ENCODE measurements at places on chromosomes 12 and 14.

GRCh38 chr12:122527478-122527944, 462 bp downstream of the KNTC1 start:
- DNase-seq: peak; percentile 67

DNA sequence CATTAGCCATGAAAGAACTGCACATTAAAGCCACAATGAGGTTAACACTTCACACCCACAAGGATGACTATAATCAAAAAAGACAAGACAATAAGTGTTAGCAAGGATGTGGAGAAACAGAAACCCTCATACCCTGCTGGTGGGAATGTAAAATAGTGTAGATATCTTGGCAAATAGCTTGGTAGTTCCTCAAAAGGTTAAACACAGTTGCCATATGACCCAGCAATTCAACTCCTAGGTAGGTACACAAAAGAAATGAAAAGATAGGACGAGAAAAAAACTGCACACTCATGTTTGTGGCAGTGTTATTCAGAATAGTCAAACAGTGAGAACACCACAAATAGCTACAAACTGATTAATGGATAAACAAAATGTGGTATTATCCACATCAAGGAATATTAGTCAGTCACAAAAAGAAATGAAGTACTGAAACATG, 93.5 kb downstream of the ATXN2 start:
- DNase-seq: no peak

DNA sequence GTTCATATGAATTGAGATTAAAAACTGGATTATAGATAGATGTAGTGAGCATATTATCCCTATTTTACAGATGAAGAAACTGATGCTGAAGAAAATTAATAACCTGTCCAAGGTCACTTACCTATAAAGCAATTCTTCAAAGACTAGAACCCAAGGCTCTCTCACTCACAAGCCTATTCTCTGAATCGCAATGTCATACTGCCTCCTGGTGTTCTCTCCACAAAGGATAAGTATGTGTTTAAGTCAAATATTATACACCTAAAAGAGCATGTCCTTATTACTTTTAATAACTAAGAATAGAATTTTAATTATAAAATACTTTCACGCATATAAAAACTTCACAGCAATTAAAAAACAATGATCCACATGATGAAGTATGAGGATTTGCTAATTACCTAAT, 721.3 kb upstream of the USP15 start:
- DNase-seq: no peak

- DNase-seq: no peak
Observed at GRCh38 chr12:126994599-126994998, 1272.4 kb upstream of the TMEM132C start.

DNA sequence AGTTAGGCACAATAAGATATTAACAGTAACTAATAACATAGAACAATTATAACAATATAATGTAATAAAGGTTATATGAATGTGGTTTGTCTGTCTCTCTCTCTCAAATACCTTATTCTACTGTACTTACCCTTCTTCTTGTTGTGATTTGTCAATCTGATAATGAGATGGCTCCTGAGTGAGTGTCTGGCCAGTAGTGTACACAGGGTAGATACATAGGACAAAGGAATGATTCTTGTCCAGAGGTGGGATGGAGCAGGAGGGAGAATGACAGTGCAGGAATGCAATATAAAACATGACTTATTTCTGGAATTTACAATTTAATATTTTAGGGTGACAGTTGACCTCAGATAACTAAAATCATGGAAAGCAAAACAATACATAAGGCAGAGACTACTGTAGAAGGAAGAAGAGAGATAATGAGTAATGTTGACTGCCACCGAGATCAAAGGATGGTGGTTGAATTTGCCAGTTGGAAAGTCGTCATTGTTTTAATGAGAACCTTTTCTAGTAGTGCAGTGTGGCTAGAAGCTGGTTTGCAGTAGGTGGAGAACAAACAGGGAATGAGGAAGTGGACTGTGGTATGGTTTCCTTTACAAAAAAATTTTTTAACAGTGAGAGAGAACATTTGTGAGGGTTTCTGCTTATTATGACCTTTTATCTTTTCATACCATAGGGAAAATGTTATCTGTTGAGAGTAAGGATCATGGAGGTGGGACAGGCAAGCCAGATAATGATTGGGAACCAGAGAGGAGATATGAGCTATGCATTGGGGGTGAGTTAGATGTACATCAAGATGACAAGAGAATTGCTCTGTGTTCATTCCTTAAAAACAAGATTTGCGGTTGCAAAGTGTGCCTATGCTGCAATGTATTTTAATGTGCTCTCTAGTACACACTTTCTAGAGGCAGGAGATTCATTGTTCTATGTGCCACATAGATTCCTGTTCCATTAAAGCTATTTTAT, 458.3 kb downstream of the BTG1 start:
- no peak for DNase-seq

GRCh38 chr12:29103539-29103974, 45.5 kb upstream of the FAR2 start:
- DNase-seq: peak; percentile 40

Measured in erythroblast (primary cell).